Left lung (tissue), 14 donors: ENCODE measurements at places on chromosomes 1 and 21. TPM values are rescaled to one million over a fixed set of nuclear protein-coding genes. Genes with fewer than 3 reads are reported as not detected.
A peak's percentile ranks its signal among the peaks of the same experiment; 100 is the strongest.

GRCh38 chr1:234613128-234613875 lies 3.3 kb upstream of the IRF2BP2 start:
- H3K27ac ChIP-seq = peak overlapping the region; percentile 95
- no peak for DNase-seq
- peaks cover 13% of the 10 kb centered on the region for H3K4me1 ChIP-seq
- H3K27me3 ChIP-seq = no peaks in the 10 kb centered on the region

DNA sequence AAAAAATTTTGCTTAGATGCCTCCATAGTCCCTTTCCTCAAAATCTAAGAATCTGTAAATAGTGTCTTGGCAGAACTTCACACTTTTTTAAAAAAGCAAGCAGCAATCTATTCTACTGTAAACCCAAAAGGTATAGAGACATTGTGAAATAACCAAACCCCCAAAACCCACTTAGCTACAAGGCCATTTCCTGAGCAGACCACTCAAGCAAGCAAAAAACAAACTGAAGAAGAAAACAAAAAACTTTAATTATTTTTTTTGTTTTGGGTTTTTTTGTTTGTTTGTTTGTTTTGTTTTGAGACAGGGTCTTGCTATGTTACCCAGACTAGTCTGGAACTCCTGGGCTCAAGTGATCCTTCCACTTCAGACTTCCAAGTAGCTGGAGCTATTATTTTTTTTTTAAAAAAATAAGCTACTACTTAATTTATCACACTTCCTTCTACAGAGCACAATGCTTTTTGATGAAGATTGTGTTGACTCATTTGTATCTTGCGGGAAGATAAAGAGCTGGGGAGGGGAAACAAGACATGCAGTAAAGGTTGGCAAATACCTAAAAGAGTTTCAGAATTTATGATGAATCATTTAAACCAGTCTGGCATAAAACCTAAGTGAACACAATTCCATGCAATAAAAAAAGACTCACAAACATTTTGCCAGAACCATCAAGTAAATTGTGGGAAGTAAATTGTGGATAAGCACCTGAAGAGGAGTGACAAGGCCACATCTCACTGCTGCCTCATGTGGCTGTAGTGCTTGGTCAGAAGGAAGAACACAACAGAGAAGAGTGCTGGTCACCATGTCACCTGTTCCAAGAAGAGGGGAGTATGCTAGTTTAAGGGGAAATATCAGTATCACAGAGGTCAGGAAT lies 2.7 kb upstream of the PTPN22 start:
- H3K27ac ChIP-seq = peak overlapping the region; percentile 94
- no peaks in the 10 kb centered on the region for H3K27me3 ChIP-seq
- H3K4me3 ChIP-seq = no peak overlapping the region

DNA sequence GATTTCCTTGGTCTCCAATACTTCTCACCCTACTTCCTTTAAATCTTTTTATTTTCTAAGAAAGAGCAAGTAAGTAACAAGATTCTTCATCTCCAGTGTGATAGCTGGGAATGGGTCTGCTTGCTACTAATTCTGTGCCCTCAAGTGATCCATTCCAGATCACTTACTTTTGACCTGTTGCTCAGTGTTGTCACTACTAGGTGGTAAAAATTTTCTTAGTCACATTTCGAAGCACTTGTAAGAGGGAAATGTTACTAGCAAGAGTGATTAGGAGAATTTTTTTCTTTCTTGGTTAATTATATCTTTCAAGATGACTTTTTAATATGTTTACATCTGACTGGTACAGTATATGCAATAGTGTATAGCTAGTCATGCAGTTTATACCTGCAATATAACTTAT lies 2.2 kb downstream of the UBAP2L start:
- DNase-seq = no peak
- H3K27me3 ChIP-seq = no peaks in the 10 kb centered on the region
- no peak overlapping the region for H3K4me3 ChIP-seq
- peak overlapping the region; percentile 95 for H3K27ac ChIP-seq
- H3K36me3 ChIP-seq = peaks cover 44% of the 10 kb centered on the region

Gene TNFRSF9
- total RNA-seq = 4.3 TPM

DNA sequence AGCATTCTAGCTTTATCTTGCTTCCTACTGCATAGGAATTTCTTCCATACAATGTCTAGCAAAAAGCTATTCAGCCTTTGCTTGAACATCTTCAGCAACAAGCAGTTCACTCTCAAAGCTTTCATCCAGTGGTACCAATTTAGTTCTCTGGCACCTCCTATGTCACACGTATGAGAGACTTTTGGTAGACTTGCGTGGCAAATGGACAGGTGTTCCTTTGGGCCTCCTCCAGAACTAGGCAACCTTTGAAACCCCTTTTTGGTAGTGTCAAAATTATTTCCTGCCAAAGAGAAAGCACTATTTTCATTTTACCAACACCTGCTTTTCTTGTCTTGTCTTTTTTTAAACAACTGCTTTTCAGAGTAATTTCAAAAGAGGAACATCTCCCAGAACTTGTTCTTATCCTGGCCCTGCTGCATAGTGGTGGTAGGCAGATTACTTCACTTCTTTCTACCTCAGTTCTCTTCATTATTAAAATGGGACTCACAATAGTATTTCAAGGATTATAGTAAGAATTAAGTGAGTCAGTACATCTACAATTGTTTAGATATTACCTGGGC lies 122.4 kb downstream of the MAST2 start:
- no peaks in the 10 kb centered on the region for H3K36me3 ChIP-seq
- H3K4me1 ChIP-seq = no peaks in the 10 kb centered on the region
- H3K4me3 ChIP-seq = no peak overlapping the region
- H3K27ac ChIP-seq = no peak overlapping the region
- no peak for DNase-seq
- no peaks in the 10 kb centered on the region for H3K27me3 ChIP-seq

GRCh38 chr1:15796086-15796462 lies 11.4 kb downstream of the UQCRHL start:
- no peaks in the 10 kb centered on the region for H3K36me3 ChIP-seq
- H3K27ac ChIP-seq = no peak overlapping the region
- DNase-seq = no peak
- H3K4me1 ChIP-seq = peaks cover 47% of the 10 kb centered on the region

DNA sequence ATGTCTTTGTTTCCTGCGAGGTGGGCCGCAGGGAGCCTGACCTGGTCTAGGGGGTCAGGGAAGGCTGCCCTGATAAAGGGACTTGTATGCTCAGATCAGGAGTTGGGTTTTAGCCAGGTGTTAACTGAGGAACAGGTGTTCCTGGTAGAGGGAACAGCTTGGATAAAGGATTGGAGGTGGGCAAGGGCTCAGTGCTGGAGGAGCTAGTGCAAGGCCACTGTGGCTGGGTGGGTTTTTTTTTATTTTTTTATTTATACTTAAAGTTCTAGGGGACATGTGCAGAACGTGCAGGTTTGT lies 31.1 kb downstream of the A3GALT2 start:
- H3K4me3 ChIP-seq = no peak overlapping the region
- DNase-seq = peak; percentile 19
- H3K27ac ChIP-seq = no peak overlapping the region

DNA sequence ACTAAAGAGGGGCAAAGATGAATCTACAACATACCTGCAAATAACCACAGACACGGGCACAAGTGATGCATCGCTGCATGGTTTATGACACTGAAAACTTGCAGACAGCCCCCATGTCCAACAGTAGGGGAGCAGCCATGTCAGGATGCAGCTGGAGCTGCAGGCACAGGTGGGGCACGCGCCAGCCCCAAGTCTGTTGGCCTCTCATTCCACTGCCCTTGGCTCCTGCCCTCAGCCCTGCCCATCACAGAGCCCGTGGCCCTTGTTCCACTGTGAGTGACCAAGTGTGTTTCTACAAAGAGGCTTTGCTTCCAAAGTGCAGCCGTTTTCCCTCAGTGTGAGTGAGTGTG lies 3.2 kb upstream of the PADI4 start:
- peaks cover 41% of the 10 kb centered on the region for H3K4me1 ChIP-seq
- peak overlapping the region; percentile 80 for H3K27ac ChIP-seq
- H3K4me3 ChIP-seq = no peak overlapping the region
- H3K36me3 ChIP-seq = no peaks in the 10 kb centered on the region
- peaks cover 30% of the 10 kb centered on the region for H3K27me3 ChIP-seq
- no peak for DNase-seq

Gene CDCA8
- total RNA-seq = 5.8 TPM

GRCh38 chr1:46130606-46131005 lies 1.8 kb downstream of the PIK3R3 start:
- H3K27ac ChIP-seq = peak overlapping the region; percentile 91
- H3K4me3 ChIP-seq = peak overlapping the region; percentile 48
- no peak for DNase-seq
- no peaks in the 10 kb centered on the region for H3K36me3 ChIP-seq
- peaks cover 45% of the 10 kb centered on the region for H3K27me3 ChIP-seq
- no peaks in the 10 kb centered on the region for H3K4me1 ChIP-seq

- no peaks in the 10 kb centered on the region for H3K27me3 ChIP-seq
- H3K27ac ChIP-seq = no peak overlapping the region
- H3K4me3 ChIP-seq = no peak overlapping the region
- H3K36me3 ChIP-seq = no peaks in the 10 kb centered on the region
- DNase-seq = no peak
- no peaks in the 10 kb centered on the region for H3K4me1 ChIP-seq
Measured at GRCh38 chr1:147781056-147781471, 20.7 kb upstream of the GJA5 start.

DNA sequence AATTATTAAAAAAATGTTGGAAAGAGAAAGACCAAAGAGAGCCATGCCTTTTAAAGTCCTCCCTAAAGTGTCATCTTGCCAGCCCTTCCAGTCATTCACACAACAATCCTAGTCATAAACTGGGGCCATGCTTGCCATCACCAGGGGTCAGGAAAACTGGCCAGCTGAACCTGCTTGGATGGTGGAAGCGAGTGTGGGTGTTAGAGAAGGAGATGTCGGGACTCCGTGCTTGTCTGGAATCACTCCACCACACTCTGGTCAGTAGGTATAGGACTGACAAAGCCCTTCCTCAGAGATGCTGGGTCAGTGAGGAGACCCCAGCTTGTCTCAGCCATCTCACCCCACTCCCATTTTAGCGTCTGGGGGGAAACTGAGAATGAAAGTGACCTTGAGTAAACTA lies 3.3 kb upstream of the HAPLN2 start:
- H3K27me3 ChIP-seq = no peaks in the 10 kb centered on the region
- no peaks in the 10 kb centered on the region for H3K36me3 ChIP-seq
- DNase-seq = no peak
- H3K27ac ChIP-seq = no peak overlapping the region
- no peak overlapping the region for H3K4me3 ChIP-seq
- no peaks in the 10 kb centered on the region for H3K4me1 ChIP-seq

Gene SLC2A5
- total RNA-seq = 1.6 TPM

Gene SPRR2E
- total RNA-seq = not detected

Gene UBE2J2
- total RNA-seq = 53.1 TPM

DNA sequence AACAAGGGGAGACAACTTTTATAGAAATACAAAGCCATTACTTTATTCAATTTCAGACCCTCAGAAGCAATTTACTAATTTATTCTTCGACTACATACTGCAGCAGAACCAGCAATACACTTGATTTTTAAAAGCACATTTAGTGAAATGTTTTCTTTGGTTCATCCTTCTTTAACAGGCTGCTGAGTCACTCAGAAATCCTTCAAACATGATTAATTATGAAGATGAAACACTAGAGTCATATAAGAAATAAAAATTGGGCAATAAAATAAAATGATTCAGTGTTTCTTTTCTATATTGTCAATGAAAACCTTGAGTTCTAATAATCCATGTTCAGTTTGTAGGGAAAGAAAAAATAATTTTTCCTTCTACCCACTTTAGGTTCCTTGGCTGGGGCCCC lies 47.0 kb downstream of the CHML start:
- no peak for DNase-seq
- peaks cover 15% of the 10 kb centered on the region for H3K36me3 ChIP-seq
- no peak overlapping the region for H3K27ac ChIP-seq
- no peaks in the 10 kb centered on the region for H3K27me3 ChIP-seq
- no peaks in the 10 kb centered on the region for H3K4me1 ChIP-seq
- no peak overlapping the region for H3K4me3 ChIP-seq

GRCh38 chr1:168958562-168959289 lies 147.8 kb upstream of the ATP1B1 start:
- H3K27ac ChIP-seq = no peak overlapping the region
- no peaks in the 10 kb centered on the region for H3K4me1 ChIP-seq
- no peaks in the 10 kb centered on the region for H3K36me3 ChIP-seq
- no peak overlapping the region for H3K4me3 ChIP-seq
- no peaks in the 10 kb centered on the region for H3K27me3 ChIP-seq

DNA sequence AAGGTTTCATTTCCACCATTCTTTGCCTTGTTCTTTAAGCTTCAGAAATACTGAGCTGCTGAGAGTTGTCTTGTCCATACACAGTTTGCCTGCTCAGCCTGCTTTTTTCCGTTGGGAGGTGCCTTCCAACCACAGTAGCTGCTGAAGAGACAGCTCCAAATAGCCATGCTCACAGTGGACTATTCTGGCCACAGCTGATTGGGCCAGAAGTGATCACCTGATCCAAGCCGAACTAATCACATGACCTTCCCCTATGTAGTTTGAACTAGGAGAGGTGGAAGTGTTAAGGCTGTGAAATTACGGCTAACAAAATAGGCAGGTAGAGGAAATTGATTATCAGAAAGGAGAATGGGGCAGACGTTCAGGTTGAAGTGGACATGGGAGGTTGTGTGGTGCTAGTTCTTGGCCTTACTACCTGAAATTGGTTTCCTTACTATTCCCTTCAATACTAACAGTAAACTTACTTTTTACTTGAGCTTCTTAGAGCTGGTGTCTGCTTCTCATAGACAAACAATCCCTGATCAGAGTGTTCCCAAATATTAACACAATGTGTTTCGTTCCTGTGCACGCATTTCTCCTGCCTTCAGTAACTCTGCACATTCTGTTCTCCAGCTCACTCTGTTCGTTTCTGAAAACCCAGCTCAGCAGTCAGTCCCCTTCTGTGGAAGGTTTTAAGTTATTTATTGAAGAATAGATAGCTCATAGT lies 136.1 kb downstream of the RWDD3 start:
- no peak overlapping the region for H3K4me3 ChIP-seq
- H3K27ac ChIP-seq = no peak overlapping the region
- no peaks in the 10 kb centered on the region for H3K36me3 ChIP-seq
- no peak for DNase-seq
- H3K4me1 ChIP-seq = no peaks in the 10 kb centered on the region

GRCh38 chr1:219398815-219399396 lies 214.0 kb downstream of the ZC3H11B start:
- no peak for DNase-seq
- no peaks in the 10 kb centered on the region for H3K4me1 ChIP-seq
- H3K27me3 ChIP-seq = no peaks in the 10 kb centered on the region
- no peaks in the 10 kb centered on the region for H3K36me3 ChIP-seq

Gene SYDE2
- 18.2 TPM for total RNA-seq

- no peaks in the 10 kb centered on the region for H3K36me3 ChIP-seq
- H3K27ac ChIP-seq = no peak overlapping the region
- no peaks in the 10 kb centered on the region for H3K4me1 ChIP-seq
- peaks cover 71% of the 10 kb centered on the region for H3K27me3 ChIP-seq
- no peak overlapping the region for H3K4me3 ChIP-seq
Measured at GRCh38 chr1:2948751-2949680, 72.3 kb upstream of the ACTRT2 start.

Gene GJA4
- total RNA-seq = 26.1 TPM
